ENCODE measurements at places on chromosomes 16 and 17.
A peak's percentile ranks its signal among the peaks of the same experiment; 100 is the strongest.

GRCh38 chr17:519450-520212, 167.0 kb upstream of the RPH3AL start:
- DNase-seq, result no peak

GRCh38 chr16:20865420-20866131, 34.6 kb downstream of the DCUN1D3 start:
- peak; percentile 79 for DNase-seq

GRCh38 chr16:73152386-73153125, 104.6 kb upstream of the ZFHX3 start:
- no peak for DNase-seq

DNA sequence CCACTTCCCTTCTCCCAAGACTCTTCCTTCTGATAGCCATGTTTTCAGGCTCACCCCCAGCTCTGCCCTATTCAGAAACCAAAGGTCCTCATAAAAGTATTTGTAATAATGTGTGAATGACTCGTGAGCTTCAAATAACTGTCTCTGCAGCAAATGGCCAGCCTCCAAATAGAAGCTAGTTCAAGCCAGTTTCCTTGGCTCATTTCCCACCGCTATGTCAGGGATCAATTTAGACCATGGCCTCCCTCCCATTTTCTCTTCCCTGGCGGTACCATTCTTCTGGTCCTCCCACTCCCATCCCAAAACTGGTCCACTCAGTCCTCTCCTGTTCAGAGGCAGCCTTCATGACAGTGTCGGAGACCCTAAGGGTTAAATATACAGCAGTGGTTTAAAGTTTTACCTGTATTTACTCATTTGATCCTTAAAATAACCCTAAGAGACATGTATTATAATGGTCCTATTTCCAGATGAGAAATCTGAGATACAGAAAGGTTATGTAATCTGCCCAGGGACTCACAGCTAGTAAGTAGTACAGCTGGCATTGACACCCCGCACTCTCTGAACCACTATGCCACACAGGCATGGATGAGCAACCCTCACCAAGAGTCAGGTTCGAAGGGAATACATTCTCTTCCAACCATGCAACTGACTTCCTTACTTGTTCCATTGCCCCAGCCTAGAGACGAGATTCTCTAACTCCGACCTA, 42.9 kb downstream of the GAS7 start:
- DNase-seq, result no peak

DNA sequence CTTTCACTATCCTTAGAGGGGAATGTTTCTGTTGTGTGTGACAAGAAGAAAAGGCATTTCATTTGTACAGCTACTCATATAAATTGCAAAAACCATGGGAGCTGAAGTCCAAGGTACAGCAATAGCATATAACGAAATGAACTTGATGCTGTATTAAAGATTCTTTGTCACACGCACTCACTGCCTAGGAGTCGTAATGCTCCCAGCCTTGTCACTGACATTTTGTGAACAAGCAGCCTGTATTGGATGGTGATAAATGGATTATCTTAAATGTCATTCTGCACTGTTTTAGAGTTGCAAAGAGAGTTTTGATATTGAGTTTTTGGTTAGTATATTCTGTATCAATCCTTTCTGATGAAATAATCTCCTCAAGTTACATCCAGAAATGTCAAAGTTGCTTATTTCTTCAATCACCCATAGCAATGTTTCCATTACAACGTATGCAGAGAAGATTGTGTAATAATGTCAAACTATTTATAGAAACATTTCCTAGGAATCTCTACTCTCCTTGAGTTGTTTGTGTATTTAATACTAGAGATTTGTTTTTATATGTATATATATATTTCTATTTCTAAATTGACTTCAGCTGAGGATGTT, 270.6 kb downstream of the FTO start:
- no peak for DNase-seq

GRCh38 chr17:8237175-8237574, 10.7 kb downstream of the CTC1 start:
- no peak for DNase-seq

DNA sequence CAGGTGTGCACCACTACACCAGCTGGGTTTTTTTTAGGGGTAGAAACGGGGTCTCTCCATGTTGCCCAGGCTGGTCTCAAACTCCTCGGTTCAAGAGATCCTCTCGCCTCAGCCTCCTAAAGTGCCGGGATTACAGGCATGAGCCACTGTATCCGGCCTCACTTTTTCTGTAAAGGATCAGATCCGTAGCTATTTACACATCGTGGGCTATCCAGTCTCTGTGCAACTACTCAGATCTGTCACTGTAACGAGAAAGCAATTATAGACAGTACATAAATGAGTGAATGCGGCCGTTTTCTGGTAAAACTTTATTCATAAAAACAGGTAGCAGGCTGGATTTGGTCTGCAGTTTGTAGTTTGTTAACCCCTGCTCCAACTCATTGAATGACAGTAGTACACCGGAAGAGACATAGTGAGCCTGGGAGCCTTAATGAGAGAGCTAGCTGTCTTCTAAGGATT, 44.5 kb downstream of the VMP1 start:
- no peak for DNase-seq

- no peak for DNase-seq
Measured at GRCh38 chr17:59310263-59310920, 21.1 kb upstream of the YPEL2 start.

- DNase-seq, result no peak
Measured at GRCh38 chr16:82769845-82770244, 143.1 kb downstream of the CDH13 start.

DNA sequence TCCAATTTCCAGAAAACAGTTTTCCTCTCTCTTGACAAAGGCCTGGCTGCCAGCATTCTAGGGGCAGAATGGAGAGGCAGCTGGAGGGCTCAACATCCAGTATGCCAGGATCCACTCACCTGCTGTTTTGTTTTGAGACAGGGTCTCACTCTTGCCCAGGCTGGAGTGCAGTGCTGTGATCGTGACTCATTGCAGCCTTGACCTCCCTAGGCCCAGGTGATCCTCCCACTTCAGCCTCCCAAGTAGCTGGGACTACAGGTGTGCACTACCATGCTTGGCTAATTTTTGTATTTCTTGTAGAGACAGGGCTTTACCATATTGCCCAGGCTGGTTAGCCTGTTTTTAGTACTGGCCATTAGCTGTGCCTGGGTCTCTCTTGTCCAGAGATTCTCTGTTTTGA, 29.1 kb upstream of the FOXJ1 start:
- no peak for DNase-seq

DNA sequence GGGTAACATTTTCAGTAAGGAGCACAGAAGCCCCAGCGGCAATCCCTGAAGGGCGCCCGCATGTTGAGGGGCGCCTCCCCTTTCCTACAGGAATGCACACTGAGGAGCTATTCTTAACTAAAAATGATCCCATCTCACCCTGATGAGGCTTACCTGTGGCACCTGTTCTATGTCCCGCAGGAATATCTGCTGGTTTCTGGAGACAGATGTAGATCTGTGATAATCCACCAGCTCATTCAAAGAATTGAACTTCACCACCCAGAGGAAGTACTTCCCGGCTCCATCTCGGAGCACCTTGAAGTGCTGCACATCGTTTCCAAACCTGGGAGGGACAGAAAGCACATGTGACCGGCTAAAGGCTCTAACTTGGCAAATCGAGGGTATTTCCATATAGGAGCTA, 32.3 kb upstream of the SLC25A19 start:
- DNase-seq, result no peak

Data from GM13977 (cell line).